Cortex of kidney (tissue), 1 donor: ENCODE measurements at places on chromosomes 16 and 17.

- no peak for DNase-seq
These were observed 4.3 kb downstream of the EVI2B start for GRCh38 chr17:31309556-31309955.

GRCh38 chr17:1154704-1155103 lies 25.1 kb downstream of the ABR start:
- DNase-seq: no peak

DNA sequence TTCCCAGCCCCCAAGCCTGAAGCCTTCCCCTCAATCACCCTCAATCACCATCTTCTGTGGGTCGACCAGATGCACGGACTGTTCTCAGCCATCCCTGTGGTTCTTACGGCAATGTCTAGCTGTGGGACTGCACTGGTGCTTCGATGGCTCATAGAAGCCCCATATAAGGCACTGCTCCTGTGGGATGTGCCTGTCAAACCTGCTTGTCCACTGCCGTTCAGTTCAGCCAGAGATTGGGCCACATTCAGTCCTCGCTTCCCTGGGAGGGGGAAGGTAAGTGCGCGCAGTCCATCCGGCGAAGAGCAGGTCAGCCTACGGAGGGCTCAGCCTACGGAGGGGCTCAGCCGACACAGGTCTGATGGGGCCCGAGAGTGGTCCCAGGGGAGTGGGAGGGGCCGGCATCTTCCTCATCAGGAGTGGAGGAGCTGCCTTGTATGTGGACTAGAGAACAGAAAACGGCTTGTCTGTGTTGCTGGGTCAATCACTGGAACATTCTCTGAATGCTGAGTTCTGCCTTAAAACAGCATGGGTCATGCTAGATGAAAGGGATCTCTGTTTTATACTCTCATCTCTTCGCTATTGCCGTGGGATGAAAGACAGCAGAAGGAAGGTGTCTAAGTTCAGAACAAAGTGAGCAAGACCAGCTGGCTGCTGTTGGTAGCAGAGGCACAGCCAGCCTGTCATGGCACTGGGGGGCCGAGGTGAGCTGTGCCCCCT lies at the start of gene CARD14:
Gene CARD14 (plus strand): TSS at position 247 of the 717 bp plus-strand sequence. CDS start 11,409 bp downstream, outside the sequence.
- no peak for DNase-seq

- no peak for DNase-seq
These were observed 467.1 kb downstream of the WWOX start for GRCh38 chr16:78566397-78567073.

- DNase-seq: no peak
These were observed 438.0 kb upstream of the PMFBP1 start for GRCh38 chr16:72609933-72610332.

DNA sequence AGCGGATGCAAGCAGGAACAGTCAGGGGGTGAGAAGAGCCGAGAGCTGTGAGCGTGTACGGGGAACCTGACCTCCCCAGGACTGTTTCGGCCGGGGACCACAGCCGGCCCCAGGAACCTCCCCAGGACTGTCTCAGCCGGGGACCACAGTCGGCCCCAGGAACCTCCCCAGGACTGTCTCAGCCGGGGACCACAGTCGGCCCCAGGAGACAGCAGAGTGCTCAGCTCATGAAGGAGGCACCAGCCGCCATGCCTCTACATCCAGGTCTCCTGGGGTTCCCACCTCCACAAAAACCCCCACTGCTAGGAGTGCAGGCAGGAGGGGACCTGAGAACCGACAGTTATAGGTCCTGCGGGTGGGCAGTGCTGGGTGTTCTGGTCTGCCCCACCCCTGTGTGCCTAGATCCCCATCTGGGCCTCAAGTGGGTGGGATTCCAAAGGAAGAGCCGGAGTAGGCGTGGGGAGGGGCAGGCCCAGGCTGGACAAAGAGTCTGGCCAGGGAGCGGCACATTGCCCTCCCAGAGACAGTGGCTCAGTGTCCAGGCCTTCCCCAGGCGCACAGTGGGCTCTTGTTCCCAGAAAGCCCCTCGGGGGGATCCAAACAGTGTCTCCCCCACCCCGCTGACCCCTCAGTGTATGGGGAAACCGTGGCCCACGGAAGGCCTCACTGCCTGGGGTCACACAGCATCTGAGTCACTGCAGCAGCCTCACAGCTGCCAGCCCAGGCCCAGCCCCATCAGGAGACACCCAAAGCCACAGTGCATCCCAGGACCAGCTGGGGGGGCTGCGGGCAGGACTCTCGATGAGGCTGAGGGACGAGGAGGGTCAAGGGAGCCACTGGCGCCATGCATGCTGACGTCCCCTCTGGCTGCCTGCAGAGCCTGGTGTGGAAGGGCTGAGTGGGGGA lies 4.3 kb downstream of the RHBDF1 start:
- no peak for DNase-seq
